ENCODE measurements at places on chromosomes 1 and 21.
A peak's percentile ranks its signal among the peaks of the same experiment; 100 is the strongest.

DNA sequence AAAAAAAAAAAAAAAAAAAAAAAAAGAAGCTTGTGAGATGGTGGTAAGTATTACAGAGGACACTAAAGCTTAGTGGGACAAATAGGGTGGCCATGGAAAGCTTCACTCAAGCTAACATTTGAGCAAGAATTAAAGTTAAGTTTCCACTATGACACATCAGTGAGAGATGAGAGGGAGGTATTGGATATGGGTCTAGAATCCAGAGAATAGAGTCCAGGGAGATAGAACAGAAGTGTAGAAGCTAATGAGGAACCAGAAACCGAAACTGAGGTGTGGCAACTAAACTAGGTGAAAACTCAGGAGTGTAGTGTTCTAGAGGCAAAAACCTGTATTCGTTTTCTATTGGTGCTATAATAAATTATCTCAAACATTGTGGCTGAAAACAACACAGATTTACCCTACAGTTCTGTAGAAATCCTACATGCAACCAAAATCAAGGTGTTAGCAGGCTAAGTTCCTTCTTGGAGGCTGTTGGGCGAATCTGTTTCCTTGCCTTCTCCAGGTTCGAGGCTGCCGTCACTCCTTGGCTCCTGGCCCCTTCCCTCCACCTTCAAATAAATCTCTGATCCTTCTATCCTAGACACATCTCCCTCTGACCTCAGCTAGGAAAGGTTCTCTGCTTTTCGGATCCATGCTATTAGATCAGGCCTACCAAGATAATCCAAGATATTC lies 36.2 kb downstream of the PTP4A2 start:
- H3K4me1 ChIP-seq: peaks cover 14% of the 10 kb centered on the region
- H3K27ac ChIP-seq: no peak overlapping the region
- no peak overlapping the region for H3K4me3 ChIP-seq
- H3K36me3 ChIP-seq: peaks cover 19% of the 10 kb centered on the region
- no peak for DNase-seq

DNA sequence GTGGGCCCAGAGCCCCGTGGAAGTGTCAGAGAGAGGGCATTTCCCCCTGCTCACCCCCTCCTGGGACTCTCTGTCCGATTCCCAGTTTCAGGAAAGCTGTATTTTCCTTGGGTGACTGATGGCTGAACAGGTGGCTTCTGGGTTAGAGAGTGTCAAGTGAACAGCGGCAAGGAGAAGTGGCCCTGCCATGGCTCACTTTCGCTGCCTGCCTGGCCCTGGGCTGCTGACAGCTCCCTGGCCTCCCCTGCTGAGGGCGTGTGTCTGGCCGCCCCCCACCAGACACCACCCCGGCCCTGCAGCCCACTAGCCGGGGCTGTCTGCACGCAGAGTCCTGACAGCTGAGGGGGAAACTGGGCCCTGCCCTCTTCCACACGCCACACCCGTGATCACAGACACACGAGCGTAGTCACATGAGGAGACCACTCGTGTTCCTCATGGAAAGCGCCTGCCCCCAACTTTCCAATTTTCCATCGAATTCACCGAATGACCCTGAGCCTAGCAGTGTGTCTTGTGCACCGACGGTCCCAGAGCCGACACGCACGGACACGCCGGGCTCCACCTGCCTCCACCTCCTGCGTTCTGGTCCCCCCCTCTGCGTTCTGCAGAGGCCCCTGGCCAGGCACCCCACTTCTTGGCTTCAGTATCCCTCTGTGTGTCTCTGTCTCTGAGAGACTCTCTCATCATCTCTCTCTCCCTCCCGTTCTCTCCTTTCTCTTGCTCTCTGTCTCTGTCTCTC lies 60.6 kb upstream of the CASZ1 start:
- H3K27ac ChIP-seq: no peak overlapping the region
- H3K36me3 ChIP-seq: no peaks in the 10 kb centered on the region
- no peaks in the 10 kb centered on the region for H3K27me3 ChIP-seq
- no peak for DNase-seq

GRCh38 chr1:81314513-81315233 lies 486.1 kb upstream of the ADGRL2 start:
- no peaks in the 10 kb centered on the region for H3K36me3 ChIP-seq
- DNase-seq: no peak

DNA sequence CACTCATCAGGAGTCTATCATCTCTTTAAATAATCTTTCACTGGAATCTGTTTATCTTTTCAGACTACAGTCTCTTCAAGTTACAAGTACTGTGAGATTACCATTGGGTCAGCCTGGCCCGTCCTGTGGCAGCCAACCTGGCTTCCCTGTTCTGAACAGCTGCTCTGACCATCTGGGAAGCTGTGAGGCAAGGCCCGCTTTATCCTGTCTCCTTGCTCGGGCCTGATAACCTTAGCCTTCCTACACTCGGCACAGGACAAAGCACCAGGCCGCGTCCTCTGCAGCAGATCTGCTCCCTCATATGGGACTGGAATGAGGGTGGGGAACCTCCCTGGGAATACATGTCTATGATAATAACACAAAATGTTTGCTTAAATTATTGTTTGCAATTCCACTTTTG lies 113.3 kb downstream of the PTPN14 start:
- no peak overlapping the region for H3K27ac ChIP-seq
- no peak overlapping the region for H3K4me3 ChIP-seq
- H3K36me3 ChIP-seq: no peaks in the 10 kb centered on the region
- DNase-seq: no peak
- no peaks in the 10 kb centered on the region for H3K27me3 ChIP-seq

DNA sequence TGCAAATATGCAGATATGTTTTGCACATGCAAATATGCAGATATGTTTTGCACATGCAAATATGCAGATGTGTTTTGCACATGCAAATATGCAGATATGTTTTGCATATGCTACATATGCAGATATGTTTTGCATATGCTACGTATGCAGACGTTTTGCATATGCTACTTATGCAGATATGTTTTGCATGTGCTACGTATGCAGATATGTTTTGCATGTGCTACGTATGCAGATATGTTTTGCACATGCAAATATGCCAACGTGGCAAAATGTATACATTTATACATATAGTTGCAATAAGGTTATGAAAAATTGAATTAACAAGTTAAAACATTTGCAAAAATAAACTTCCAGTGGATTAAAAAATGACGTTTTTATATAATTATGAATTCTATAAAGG lies 30.8 kb upstream of the TP53BP2 start:
- H3K27ac ChIP-seq: no peak overlapping the region
- DNase-seq: no peak
- H3K4me3 ChIP-seq: no peak overlapping the region
- no peaks in the 10 kb centered on the region for H3K27me3 ChIP-seq
- peaks cover 10% of the 10 kb centered on the region for H3K4me1 ChIP-seq
- no peaks in the 10 kb centered on the region for H3K36me3 ChIP-seq

DNA sequence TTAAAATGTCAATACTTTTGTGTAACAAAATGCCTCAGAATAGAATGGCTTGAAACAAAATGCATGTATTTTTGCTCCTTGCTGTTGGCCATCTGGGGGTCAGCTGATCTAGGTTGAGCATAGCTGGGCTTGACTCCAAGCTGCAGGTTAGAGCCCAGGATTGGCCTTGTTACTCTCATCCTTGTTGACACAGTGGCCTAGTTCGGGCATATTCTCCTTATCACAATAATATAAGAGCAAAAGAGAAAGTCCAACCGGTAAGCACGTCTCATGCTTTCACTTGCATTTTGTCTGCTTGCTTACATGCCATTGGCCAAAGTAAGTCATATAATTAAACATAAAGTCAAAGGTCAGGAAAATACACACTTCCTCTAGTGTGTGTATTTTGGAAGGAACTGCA lies 456.2 kb downstream of the KCNT2 start:
- no peak overlapping the region for H3K4me3 ChIP-seq
- no peaks in the 10 kb centered on the region for H3K4me1 ChIP-seq
- no peaks in the 10 kb centered on the region for H3K27me3 ChIP-seq
- no peak for DNase-seq
- no peak overlapping the region for H3K27ac ChIP-seq

- no peaks in the 10 kb centered on the region for H3K27me3 ChIP-seq
- no peak for DNase-seq
- H3K4me3 ChIP-seq: no peak overlapping the region
- peaks cover 55% of the 10 kb centered on the region for H3K36me3 ChIP-seq
These were observed 3.2 kb downstream of the LYPLA2 start for GRCh38 chr1:23793861-23794731.

DNA sequence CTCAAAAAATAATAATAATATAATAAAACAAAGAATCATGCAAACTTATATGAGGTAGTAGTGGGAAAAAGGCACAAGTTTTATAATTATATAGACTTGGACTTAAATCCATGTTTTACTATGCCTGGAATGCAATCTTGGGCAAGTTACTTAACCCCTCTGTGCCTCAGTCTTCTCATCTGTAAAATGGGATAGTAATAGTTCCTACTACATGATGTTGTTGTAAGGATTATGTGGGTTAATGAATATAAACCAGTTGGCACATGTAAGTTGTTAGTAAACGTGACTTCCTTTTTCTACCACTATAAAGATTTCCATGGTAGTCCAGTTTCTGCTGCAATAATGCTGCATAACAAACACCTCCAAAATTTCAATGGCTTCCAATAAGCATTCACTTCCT lies 10.8 kb upstream of the KIF14 start:
- H3K27ac ChIP-seq: no peak overlapping the region
- H3K27me3 ChIP-seq: no peaks in the 10 kb centered on the region
- no peak overlapping the region for H3K4me3 ChIP-seq
- peaks cover 3% of the 10 kb centered on the region for H3K4me1 ChIP-seq
- DNase-seq: no peak

- H3K4me1 ChIP-seq: peaks cover 50% of the 10 kb centered on the region
- H3K27me3 ChIP-seq: no peaks in the 10 kb centered on the region
- no peak for DNase-seq
- H3K36me3 ChIP-seq: no peaks in the 10 kb centered on the region
- no peak overlapping the region for H3K4me3 ChIP-seq
- no peak overlapping the region for H3K27ac ChIP-seq
These were observed 33.9 kb downstream of the MPZL1 start for GRCh38 chr1:167755654-167756053.

DNA sequence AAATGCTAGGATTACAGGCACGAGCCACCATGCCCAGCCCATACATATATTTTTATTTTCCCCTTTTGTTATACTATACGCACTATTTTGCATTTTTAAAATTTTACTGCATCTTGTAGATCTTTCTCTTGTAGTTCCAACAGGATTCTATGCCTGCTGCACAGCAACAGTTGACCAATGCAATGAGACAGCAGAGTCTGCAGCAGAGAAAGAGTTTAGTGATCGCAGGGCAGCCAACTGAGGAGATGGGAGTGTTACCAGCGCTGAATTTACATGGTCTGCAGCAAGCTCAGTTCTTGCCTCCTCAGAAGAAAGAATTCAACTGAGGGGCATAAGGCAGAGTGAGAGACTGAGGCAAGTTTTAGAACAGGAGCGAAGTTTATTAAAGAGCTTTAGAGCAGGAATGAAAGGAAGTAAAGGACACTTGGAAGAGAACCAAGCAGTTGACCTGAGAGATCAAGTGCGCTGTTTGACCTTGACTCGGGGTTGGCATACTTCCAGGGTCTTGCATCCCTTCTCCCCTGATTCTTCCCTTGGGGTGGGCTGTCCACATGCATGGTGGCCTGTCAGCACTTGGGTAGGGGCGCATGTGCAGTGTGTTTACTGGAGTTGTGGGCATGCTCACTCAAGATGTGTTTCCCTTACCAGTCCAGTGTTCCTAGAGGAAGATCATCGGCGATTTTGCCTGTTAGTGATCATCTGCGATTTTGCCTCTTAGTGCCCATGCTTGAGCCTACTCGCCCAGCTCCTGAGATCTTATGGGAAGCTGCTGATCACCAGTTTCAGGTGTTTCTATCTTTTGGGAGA lies 4.1 kb upstream of the MTOR start:
- peaks cover 11% of the 10 kb centered on the region for H3K4me1 ChIP-seq
- H3K27me3 ChIP-seq: no peaks in the 10 kb centered on the region
- no peak overlapping the region for H3K4me3 ChIP-seq
- no peak for DNase-seq
- no peaks in the 10 kb centered on the region for H3K36me3 ChIP-seq
- H3K27ac ChIP-seq: no peak overlapping the region

DNA sequence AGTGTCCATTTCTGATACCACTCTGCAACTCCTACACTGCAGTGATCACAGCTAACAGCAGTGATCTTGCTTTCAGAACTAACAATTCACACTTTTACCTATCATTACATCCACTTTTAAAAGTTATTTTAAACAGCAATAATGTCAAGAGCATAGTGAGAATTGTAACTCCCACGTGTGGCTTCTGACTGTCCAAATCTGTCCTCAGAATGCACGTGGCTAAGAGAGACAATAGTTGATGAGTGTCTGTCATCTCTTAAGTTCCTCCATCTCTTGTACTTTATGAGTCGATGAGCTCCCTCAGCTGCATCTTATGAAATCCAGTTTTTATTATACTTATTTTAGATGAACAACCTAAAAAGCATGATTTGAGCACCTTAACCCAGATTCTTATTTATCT lies 16.5 kb upstream of the CFHR5 start:
- H3K27me3 ChIP-seq: no peaks in the 10 kb centered on the region
- H3K4me3 ChIP-seq: no peak overlapping the region
- H3K4me1 ChIP-seq: no peaks in the 10 kb centered on the region
- H3K27ac ChIP-seq: no peak overlapping the region
- no peak for DNase-seq

GRCh38 chr21:45001134-45002095 lies 61.6 kb downstream of the SLX9 start:
- no peaks in the 10 kb centered on the region for H3K36me3 ChIP-seq
- no peak overlapping the region for H3K27ac ChIP-seq
- H3K4me3 ChIP-seq: peak overlapping the region; percentile 34
- no peak for DNase-seq
- H3K27me3 ChIP-seq: no peaks in the 10 kb centered on the region

- H3K27me3 ChIP-seq: no peaks in the 10 kb centered on the region
- H3K4me3 ChIP-seq: no peak overlapping the region
- H3K36me3 ChIP-seq: no peaks in the 10 kb centered on the region
- no peak for DNase-seq
- H3K4me1 ChIP-seq: peaks cover 32% of the 10 kb centered on the region
These were observed 47.2 kb downstream of the GALNT2 start for GRCh38 chr1:230114237-230114651.
